ENCODE measurements at places on chromosomes 13 and 19.

DNA sequence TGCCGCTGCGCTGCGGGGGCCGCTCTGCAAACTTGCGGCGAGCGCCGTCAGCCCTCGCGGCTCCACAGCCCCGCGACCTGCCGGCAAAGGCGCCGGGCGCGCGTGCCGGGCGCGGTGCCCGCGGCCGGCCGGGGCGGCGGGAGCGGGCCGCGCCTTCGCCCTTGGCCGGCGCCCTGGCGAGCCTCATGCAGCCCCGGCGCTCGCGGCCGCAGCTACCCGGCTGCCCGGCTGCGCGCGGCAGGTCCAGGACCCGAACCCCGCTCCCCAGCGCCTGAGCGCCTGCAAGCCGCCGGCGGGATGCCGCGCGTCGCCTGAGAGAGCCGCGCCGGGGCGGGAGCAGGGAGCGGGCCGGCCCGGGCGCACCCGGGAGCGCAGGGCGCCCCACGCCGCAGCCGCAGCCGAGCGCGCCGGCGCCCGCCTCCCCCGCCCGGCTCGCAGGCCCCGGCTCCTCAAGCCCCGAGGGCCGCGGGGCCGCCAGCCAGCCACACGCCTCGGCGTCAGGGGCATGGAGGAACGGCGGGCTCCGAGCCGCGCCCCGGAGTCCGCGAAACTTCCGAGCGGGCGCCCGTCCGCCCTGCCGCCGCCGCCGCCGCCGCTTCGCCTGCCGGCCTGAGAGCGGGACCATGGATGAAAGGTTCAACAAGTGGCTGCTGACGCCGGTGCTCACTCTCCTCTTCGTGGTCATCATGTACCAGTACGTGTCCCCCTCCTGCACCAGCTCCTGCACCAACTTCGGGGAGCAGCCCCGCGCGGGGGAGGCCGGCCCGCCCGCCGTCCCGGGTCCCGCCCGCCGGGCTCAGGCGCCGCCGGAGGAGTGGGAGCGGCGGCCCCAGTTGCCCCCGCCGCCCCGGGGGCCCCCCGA is 564 bp downstream of the HS6ST3 start:
- DNase-seq = no peak

DNA sequence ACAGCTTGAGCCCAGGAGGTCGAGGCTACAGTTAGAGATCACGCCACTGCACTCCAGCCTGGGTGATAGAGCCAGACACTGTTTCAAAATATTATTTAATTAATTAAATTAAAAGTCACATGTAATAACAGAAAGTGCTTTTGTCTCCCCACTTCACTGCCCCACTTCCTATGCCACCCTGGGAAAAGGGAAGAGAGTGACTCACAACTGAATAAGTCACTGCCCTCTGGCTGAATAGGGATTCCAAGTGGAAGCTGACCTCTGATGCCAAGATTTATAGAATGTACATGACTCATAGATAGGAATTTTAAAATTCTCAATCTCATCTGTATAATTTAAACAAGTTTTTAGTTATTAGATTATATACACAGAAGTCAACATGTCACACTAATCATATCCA is 22.2 kb upstream of the ERVV-1 start:
- DNase-seq = peak; percentile 27

DNA sequence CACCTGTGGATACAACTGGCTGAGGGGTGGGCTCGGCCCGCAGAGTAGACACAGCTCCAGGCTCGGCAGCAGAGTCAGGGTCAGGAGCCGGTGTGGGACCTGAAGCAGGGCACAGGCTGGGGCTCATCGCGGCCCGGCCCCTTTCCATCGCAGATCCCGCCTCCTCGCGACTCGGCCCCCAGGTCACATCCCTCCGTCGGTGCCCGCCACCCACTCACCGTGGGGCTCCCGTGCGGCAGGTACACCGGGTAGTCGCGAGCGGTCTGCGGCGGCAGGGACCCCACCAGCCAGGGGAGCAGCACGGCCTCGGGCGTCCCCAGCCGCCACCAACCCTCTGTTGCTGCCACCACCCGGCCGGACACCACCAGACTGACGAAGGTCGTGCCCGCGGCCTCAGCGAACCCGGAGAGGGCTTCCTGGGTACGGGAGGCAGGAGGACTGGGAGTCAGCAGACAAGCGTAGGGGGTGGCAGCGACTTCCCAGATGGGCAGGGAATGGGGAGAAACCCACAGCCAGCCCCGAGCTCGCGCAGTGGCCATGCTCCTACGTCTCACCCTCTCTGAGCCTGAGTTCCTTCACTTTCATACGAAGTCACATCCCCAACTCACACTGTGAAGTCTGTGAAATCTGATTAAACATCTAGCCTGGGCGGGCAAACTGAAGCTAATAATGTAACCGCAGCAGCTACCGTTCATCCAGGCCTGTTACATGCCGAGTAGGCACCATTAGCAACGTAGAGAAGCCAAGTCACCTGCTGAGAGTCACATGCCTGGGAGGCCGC is 3.7 kb downstream of the FUZ start:
- DNase-seq = peak; percentile 41

DNA sequence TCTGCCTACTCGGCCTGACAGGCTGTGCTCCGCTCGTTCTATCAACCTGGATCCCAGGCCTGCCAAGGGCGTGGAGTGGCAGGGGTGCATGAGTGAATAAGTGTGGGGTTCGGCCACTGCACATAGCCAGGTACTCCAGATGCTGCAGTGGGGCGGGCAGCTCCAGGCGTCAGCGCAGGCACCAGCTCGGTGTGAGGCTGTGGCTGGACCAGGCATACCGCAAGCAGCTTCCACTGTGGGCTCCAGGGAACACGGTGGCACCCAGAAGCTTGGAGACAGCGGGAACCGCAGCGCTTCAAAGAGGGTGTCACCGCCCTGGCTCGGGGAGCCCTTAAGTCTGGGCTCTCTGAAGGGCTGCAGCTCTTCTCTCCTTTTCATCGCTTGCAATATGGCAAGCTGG is 1630.2 kb downstream of the OLFM4 start:
- no peak for DNase-seq

- no peak for DNase-seq
Measured at GRCh38 chr19:35341565-35342225, 6.0 kb upstream of the FFAR1 start.

GRCh38 chr13:99027260-99027659 is 49.4 kb upstream of the DOCK9 start:
- no peak for DNase-seq

- DNase-seq = no peak
Measured at GRCh38 chr19:42406111-42406510, 16.0 kb upstream of the CNFN start.

DNA sequence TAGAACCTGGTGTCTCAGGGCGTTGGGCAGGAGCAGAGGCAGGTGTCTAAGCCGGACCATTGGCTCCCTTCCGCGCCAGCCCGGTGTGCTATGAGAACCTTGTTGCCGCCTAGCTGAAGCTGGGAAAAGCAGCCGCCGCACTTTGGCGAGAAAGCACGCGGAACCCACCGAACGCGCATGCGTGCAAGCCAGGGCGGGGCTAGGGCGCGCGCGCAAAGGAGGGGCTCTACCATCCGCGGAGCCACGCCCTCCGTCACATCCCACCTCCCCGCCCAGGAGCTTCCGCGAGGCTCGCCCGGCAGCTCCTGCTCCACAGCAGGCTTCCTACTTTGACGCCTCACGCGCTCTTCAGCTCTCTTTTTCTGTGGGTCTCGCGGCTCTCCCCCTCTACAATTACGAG is 51.3 kb downstream of the WDR87 start:
- no peak for DNase-seq

DNA sequence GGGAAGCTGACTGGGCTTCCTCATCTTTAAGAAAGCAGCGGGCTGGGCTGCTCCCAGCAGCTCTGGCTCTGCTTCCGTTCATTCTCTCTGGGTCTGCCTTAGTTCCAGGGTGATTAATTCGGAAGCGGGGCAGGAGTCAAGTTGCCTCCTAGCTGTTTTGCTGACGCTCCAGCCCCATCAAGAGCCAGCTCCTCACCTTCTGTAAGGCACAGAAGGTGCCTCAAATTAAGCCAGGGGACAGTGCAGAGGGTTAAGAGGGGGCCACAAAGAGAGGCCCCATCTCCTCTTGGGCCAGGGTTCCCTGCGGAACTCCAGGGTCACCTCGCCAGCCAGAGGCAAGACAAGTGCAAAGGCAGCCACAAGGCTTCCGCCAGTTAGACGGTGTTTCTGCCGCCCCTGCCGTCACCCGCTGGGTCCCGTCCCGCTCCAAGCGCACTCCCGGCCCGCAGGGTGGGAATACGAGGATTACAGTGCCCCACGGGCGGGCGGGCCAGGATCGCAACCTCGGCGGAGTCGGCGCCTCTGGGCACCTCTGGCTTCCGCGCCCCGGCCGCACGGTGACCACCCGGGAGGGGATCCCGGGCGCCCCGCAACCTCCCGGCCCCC is 508 bp downstream of the SLC15A1 start:
- no peak for DNase-seq

DNA sequence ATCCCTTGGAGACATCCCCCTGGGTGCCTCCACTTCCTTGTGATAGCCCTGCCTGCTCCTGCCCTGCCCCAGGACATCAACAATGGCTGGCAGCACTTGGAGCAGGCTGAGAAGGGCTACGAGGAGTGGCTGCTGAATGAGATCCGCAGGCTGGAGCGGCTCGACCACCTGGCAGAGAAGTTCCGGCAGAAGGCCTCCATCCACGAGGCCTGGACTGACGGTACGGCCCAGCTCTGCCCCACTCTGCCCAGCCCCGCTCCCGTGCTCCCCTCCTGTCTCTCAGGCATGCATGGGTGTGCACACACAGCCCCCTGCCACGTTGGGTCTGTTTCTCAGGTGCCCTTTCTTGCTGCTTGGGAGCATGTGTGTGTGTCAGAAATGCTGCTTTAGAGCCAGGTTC is 26.4 kb downstream of the CAPN12 start:
- no peak for DNase-seq

DNA sequence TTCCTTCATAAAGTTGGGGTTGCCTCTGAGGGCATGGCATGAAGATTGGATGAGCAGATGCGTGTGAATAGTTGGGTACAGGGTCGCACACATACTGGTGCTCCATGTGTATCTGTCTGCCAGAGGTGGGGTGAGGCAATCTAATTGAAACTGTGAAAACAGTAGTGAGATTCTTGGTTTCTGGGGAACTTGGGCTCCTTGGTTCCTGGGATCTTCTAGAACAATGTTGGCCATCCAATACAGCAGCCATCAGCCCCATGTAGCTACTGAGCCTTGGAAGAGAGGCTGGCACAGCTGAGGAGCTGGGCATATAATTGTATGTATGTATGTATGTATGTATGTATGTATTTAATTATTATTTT is 616 bp downstream of the FCHO1 start:
- DNase-seq = no peak

GRCh38 chr19:917323-918151 is at the start of gene KISS1R:
Gene KISS1R, plus strand, starts transcription at chr19:917333. Its CDS starts 170 bp downstream, at chr19:917503.
- no peak for DNase-seq

DNA sequence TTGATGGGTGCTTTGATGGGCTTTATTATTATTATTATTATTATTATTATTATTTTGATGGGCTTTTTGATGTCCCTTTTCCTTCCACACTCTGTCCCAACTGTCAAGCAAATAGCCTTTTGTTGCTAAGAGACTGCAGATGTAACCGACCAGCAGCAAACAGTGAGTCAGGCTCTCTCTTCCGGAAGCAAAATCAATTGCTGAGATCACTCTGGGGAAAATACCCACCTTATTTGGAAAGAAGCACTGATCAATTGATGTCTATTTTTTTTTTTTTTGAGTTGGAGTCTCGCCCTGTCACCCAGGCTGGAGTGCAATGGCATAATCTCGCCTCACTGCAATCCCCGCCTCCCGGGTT is 2.9 kb downstream of the LDLR start:
- DNase-seq = peak; percentile 46

DNA sequence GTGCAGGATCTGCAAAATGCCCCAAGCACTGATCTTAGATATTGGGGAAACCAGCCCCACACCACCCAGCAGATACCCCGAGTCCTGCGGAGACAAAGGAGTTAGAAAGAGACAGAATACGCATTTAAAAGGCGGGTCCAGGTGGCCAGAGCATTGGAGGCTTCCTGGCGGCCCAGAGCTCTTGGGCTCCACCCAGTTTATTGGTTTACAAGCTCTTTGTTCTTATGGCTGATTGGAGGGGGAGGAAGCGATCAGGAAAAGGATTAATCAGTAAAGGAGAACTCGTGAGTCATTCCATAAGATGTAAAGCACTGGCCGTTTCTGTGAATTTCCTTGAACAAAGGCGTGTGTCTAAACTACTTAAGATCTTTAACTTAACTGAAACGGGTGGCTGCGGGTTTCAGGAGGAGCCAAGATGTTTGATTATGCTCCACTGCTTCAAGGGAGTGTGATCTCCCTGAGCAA is 926 bp downstream of the ZNF587 start:
- DNase-seq = peak; percentile 14

GRCh38 chr13:45361596-45362206 is 20.7 kb upstream of the TPT1 start:
- DNase-seq = no peak

DNA sequence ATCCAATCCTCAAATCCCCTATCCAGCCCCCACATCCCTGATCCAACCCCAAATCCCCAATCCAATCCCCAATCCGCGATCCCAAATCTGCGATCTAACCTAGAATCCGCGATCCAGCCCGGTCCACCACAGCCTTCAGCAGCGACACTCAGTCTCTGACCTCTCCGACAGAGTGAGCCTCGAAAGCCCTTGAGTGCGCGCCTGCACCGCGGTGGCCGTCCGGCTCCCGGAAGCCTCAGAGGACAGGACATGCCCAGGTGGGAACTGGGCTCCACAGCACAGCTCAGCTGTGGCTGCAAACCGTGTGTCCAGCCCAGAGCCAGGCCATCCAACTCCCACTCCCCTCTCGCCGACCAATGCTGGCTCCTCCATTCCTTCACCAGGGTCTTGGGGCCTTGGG is 48.8 kb upstream of the C1QTNF9B start:
- no peak for DNase-seq

DNA sequence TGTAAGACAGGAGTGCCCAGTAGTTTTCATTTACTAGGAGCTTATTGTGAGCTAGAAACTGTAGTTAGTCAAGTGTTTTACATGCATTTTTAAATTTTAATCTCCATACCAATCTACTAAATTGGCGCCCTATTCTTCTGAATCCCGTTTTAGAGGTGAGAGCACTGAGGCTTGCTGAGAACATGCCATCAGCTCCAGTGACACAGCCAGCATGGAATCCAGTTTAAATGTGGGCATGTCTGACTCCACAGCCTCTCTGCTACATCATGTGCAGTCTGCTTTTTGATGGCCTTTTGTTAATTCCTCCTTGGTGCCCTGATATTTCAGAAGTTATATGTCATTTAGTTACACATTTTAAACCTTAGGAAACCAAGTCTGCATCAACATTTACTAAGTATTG is 325.4 kb downstream of the DLEU7 start:
- peak; percentile 40 for DNase-seq

- DNase-seq = no peak
Measured at GRCh38 chr19:27671876-27672275, 1541.1 kb downstream of the UQCRFS1 start.

- no peak for DNase-seq
Measured at GRCh38 chr13:42279986-42280385, 8.0 kb downstream of the AKAP11 start.

GRCh38 chr19:44590245-44591059 is 22.9 kb upstream of the IGSF23 start:
- DNase-seq = no peak

DNA sequence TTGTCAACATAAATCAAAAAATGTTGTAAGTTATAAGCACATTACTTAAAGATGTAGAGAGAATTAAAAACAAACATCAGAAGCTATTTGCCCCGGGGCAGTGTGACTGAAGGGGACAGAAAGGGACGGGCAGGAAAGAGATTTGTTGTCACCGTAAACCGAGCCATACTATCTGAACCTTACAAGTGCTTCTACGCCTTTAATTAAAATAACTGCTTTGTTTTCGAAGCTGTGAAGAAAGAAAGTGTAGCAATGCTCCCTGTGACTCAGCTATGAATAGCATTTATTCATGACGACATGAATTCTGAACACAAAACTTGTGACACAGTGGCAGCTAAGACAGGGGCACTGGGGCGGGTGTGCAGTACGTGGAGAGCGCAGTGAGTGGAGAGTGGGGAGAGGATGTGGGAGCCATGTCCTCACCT is 30.0 kb downstream of the ZNF787 start:
- no peak for DNase-seq

All from myocyte (in vitro differentiated cells).